ENCODE measurements at places on chromosomes 4 and X.
A peak's percentile ranks its signal among the peaks of the same experiment; 100 is the strongest.

DNA sequence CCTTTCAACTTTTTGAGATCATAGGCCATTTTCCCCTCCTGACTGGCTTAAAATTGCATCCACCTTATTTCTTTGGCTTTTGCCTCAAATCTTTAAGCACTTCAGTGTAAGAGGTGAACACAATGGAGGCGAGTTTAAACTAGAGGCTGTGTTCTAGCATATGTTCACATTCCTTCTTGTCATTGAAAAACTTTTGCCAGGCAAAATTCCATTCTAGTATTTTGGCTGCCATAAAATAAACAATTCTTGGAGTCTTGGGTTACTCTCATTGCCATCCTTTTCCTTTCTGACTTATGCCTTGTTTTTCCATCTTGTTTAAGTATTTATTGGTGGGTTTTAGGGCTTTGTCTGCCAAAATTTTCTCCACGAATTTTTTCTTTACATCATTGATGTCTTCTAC is 137.3 kb upstream of the ANXA10 start:
- DNase-seq, result no peak

DNA sequence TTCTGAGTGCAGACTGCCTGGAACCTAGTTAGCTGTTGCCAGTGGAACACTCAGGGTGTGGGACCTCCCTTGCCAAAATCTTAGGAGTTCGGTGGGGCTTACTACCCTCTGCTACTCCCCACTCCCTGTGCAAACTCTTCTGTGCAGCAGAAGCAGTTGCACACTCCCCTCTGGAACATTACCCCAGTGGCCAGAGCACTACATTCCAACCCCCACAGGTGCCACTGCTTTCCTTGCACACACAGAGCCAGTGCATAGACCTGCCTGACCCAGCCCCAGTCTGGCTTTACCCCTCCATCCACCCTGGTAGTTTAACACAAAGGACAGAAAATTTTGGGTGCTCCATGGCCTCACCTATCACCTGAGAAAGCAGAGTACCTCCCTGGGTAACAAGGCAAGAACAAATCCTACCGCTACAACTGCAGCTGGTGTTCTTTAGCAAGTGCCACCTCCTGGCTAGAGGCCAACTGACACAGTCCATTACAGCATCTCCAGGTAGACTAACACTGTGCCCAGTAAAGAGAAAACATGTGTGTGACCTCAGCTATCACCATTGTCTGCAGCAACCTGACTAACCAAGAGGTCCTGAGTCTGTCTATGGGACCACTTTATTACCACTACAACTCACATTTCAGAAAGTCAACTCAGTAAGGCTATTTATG is 11.5 kb upstream of the RASSF6 start:
- no peak for DNase-seq

DNA sequence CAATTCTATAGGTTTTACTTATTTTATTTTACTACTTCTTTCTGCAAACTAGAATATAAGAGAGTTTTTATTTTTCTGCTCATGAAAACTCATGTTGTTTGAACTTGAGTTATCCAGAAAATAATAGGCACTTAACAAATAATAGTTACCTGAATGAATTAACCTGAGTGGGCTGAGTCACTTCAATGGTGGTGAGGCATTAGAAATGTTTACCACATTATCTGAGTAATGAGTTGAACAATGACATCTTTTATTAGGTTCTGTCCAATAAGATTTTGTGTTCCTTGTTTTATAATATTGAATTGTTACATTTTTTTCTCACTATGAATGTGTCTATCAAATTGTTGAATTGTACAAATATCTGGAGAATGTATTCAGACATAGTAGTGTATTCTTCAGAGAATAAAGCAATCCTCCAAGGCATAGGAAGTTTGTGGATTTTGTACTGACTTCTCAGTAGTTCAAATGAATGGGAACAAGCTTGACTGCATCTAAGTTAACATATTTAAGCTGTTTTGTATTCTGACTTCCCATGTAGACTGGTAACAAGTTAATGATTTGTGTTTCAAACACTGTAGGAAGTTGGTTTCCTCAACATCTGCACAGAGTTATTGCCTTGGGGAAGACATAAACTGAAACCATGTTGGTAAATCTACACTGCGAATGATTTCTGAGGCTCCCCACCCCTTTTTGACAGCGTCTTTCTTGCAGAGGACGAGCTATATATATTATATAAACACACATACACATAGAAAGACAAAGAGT is 1808.9 kb upstream of the TENM3 start:
- DNase-seq, result no peak

- DNase-seq, result no peak
These were observed 34.1 kb upstream of the SRD5A3 start for GRCh38 chr4:55311792-55312488.

DNA sequence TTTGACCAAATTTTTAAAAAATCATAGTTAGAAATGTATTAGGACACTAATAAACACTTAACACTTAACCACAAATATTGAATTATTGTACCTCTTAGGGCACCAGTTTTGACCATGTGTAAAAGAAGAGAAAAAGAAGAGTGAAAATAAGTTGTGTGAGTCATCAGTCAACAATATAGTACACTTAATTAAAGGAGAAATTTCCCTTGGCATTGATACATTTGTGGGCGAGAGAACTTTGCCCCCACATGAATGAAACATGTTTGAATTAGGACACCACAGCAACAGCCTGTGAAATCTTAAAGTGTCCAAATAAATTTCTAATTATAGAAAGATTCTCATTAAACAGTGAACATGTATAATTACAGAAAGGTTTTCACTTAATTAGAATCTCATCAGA is 1292.8 kb upstream of the TENM3 start:
- no peak for DNase-seq

DNA sequence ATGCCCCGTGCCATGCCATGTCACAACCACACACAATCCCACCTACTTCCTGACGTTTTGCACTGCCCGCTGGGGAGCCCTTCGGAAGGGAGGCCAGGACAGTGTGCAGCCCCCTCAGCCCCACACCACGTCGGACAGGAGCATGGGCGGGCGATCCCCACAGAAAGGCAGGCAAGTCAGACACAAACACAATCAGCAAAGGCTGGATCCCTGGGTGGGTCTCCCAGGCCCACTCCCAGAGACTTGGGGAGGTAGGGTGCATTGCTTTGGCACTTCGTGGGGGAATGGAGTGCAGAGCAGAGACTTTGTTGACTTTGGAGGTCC is 14.1 kb downstream of the LETM1 start:
- DNase-seq, result no peak

GRCh38 chrX:154785716-154786115 is 19.6 kb downstream of the MPP1 start:
- no peak for DNase-seq

GRCh38 chrX:150643271-150643670 is 49.9 kb upstream of the MTMR1 start:
- DNase-seq, result no peak

DNA sequence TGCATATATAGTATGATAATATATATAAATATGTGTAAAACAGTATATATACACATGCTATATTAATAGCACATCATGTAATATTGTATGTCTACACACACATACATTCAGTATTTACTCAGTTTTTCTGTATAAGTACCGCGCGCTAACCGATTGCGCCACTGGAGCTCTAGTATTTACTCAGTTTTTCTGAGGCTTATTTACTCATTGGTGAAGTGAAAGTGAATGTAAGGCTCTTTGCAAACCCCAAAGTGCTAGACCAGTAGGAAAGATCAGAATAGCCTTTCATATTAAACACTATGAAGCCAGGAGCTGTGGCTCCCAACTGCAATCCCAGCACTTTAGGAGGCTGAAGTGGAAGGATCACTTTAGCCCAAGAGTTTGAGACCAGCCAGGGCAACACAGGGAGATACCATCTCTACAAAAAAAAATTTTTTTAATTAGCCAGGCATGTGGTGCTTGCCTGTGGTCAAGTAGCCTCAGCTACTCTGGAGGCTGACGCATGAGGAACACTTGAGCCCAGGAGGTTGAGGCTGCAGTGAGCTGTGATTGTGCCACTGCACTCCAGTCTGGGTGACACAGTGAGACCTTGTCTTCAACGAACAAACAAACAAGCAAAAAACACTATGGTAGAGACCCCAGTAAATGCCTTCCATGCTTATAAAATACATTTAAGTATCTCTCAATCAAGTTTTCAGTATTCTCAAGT is 125.8 kb downstream of the KIT start:
- DNase-seq, result no peak

DNA sequence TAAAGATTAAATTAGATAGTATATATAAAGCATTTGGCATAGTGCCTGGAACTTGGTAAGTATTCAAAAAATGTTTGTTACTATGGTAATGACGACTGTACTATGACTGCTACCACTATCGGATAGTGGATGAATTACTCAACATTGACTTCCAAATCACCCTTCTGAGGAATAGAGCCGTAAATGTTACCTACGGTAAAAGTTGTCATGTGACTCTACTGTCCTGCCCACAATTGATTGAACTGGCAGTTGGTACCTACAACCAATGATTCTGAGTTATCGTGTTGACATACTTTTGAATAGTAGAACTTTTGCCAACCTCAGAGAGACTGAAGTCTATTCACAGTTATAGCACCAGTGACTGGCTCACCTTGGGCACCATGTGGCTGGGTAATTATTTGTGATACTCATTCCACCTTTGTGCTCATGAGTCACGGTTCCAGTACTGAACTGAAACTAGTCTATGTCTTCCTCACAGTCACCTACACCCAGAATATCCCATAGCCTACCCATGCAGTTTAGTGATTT is 185.5 kb upstream of the PITX2 start:
- DNase-seq, result no peak

DNA sequence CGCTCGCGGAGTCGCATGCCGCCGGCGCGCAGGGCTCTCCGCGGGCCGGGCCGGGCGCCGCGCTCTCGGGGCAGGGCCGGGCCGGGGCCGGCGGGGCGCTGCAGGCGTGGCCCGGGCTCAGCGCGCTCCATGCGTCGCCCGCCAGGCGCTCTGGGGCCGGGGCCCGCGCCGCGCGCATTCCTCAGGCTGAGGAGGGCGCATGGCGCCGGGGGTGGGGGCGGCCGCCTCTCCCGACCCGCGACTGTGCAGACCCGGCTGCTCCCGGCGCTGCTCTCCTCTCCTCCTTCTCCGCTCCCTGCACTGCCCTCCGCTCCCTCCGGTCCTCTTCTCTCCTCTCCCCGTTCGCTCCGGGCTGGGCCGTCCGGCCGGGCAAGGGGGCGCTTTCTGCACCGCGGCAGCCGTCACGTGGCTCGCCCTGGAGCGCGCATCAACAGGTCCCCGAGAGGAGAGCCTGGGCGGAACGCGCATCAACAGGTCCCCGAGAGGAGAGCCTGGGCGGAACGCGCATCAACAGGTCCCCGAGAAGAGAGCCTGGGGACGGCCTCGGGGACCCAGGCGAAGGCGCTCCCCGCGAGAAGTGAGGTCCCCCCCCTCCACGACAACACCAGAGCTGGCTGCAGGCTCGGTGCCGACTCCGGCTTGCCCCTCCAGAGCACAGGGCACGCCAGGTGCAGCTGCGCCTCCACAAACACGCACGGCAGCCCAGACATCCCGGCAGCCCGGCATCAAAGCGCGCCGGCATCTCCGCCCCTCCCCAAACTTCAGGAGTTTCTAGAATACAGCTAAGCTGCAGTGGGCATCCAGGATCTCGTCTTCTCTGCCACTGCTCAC is 12.9 kb downstream of the PPP2R3B start:
- DNase-seq, result peak; percentile 51

GRCh38 chr4:173213296-173213695 is 44.7 kb downstream of the GALNT7 start:
- no peak for DNase-seq

DNA sequence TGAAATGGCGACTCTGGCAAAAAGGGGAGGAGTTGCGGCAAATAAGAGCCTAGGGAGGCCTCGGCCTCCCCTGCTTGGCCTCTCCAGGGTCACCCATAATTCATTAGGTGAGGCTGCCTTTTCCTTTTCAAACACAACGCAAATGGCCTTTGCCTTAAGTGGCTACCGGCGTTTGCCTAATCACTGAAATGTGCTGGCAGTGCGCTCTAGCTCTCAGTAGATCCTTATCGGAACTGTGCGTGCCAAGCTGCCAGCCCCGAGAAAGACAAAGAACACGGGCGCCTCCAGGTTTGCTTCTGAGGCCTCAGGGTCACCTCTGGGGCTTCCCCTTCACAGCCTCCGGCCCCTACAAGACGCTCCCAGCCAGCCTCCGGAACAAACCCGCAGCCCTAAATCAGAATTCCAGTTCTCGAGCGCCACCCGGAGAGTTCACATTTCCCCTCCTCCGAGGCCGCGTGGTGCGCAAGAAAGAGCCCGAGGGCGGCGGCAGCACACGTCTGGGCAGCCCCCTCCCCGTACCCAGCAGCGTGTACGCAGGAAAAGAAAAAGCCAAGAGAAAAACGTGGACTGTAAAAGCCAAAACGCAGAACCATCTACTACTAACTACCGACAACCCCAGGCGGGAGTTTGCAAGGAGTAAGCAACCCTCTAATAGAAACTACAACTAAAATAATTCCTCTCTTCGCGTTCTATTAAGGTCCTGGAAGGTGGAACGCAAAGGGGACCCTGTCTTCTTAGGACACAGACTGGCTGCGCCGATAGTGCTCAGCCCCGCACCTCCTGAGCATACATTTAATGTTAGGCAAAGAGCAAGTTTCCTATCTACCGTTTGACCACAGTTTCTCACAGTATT is 76.5 kb upstream of the BCOR start:
- peak; percentile 52 for DNase-seq

GRCh38 chrX:135003876-135004623 is 13.3 kb downstream of the SMIM10 start:
- DNase-seq, result peak; percentile 86

DNA sequence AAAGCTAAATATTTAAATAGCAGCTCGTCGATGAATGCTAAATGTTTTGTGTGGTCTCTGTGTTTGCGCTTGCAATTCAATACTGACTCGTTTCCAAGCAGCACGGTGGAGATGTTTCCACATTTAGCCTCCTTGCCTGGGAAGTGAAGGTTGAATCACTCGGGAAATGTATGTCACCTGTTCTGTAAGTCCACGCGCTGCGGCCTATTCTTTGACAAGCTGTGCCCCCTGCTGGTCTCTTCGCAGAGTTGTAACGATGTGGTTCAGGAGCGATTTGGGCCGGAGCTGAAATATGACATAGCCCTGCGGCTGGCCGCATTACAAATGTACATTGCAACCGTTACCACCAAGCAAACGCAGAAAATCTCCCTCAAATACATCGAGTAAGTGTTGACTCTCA is 89.6 kb upstream of the PRPS2 start:
- DNase-seq, result peak; percentile 44

- no peak for DNase-seq
These were observed 5.7 kb downstream of the UBA1 start for GRCh38 chrX:47199286-47199685.

GRCh38 chr4:15930314-15930713 is 8.2 kb downstream of the FGFBP1 start:
- DNase-seq, result no peak

GRCh38 chr4:78167510-78167909 is 110.4 kb downstream of the FRAS1 start:
- DNase-seq, result no peak

All from GM20000 (cell line).